Right renal cortex interstitium (tissue), 3 donors: ENCODE measurements at places on chromosomes 3 and 15.

DNA sequence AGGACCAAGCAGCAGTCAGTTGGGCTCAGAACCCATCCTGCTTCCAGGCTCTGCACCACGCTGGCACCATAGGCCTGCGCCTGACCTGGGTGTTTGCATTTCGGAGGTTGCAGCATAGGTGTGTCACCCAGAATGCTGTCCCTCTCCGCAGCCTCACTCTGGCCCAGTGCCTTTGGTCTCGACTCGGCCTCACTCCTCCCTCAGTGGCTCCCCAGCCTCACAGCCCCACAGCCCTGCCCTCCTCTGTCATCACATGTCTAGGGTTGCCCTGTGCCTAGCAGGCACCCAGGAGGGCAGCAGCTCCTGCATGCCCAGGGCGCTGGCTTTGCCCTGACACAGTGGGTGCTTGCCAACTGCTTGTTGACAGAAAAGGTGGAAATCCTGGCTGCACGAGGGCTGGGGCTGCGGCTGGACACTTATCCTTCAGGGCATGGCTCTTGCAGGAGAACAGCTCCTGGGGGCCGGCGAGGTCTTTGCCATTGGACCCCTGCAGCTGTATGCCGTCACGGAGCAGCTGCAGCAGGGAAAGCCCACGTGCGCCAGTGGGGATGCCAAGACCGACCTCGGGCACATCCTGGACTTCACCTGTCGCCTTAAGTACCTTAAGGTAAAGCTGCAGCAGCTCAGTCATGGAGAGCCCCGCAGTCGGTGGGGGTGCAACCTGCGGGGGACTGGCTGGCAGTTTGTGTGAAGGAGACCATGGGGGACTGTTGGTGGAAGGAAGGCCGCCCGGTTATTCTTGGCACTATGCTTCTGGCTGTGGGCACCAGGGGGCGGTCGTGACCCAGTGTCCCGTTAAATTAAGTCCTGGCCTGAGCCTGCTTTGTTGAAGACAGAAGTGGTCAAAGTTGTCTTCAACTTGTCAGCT is 16.2 kb downstream of the NISCH start:
- DNase-seq: no peak

DNA sequence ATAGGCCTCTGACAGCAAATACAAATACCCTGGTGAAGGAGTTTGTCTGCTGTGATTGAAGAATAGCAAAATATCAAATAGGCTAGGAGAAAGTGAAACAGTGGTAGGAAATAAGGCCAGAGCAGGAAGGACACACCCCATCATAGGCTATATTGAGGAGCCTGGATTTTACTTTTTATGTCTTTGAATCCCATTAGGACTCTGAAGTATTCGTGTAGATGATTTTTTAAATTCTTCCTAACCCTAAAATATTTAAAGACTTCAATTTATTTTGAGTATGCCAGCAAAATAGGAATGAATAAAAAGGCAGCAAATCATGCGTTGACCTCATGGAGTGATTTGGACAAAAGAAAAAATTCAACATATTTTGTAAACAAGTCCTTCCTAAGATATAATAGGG is 562.8 kb downstream of the NAALADL2 start:
- DNase-seq: no peak

DNA sequence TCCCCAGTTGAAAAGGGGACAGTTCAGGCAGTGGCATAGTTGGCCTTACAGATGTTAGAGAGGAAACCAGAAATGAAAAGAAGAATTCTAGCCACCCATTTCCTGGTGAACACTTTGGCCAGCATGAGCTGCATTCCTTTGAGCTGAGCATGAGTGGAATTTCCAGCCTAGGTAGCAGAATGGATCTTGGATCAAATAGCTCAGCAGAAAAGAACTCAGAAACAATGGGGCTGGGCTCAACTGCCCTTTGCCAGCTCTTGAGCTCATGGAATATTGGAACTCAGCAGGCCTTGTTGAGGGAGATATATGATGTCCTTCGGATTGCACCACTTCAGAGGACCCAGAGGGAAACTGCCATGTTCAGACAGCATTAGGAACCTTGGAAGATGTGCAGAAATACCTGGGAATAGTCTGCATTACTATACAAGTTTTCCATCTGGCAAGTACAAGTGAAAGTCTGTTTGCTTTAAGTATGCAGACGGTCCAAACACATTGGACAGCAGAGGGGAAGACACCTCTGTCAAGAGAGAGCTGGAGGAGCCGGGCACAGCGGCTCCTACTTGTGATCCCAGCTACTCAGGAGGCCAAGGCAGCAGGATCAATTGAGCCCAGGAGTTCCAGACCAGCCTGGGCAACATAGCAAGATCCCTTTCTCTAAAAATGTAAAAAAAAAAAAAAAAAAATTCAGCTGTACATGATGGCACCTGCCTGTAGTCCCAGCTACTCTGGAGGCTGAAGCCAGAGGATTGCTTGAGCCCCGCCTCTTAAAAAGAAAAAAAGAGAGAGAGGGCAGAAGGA is 3.1 kb upstream of the CDV3 start:
- no peak for DNase-seq

DNA sequence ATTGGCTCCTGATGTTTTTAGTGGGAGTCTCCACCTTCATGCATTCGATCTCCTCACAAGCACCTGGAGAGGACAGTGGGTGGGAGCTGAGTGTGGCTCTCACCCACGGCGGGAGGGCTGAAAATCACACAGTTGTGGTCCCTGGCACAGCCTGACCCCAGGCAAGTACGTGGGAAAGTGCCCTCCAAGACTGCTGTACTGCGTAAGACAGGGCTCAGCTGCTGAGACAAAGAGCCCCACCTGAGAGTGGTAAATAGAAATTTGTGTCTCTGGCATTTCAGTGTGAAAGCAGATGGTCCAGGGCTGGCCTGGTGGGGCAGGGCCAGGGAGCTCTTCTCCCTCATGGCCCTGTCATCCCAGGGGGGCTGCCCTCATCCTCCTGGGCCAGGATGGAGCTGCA is 77.4 kb upstream of the IQSEC1 start:
- DNase-seq: no peak
